ENCODE measurements at places on chromosomes 1 and 21. TPM values are rescaled to one million over a fixed set of nuclear protein-coding genes. Genes with fewer than 3 reads are reported as not detected.

The INSRR gene
- 0.12 TPM for total RNA-seq

The ACKR1 gene
- total RNA-seq: 38.0 TPM

The OR6K3 gene
- total RNA-seq: not detected

The DISP1 gene
- 4.2 TPM for total RNA-seq

The REG4 gene
- total RNA-seq: not detected

The SPATA6 gene
- 15.2 TPM for total RNA-seq

Measured in left cardiac atrium (tissue), 4 donors.